ENCODE measurements at places on chromosomes 5 and 9.

DNA sequence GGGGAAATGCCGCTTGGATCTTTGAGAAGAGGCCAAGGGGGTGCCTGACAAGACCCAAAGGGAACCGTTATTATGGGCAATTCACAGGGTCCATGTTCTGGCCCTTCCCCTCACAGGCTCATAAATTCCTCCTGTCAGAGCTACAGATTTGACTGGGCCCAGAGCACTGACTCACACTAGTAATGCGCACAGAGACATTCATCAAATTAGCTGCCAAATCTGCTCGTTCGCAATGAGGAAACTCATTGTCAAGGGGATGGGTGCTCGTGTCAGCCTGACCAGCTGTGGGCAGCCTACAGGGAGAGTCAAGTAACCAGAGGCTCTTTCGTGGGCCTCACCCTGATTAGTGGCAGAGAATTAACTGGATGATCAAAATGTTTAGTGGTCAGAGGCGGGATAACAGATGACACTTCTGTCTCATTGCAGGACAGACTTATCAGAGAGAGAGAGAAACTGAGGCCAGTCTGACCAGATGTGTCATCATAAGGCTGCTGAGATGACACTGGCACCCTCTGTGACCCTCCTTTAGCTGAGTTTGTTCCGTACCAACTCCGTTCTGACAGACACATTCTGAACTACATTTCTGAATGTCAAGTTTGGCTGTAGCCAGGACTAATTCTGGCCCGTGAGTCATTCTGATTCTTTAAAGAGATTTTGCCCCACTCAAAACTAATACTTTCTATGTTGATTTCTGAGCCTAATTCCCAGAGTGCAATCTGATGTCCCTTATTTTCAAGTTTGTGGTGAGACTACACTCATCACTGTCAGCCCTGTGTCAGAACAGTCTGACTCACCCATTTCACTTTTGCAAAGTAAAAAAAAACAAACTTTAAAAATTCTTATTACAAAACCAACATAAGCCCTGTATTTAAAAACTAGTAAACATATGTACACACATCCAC, 377.1 kb downstream of the ACTL7B start:
- no peak for DNase-seq

DNA sequence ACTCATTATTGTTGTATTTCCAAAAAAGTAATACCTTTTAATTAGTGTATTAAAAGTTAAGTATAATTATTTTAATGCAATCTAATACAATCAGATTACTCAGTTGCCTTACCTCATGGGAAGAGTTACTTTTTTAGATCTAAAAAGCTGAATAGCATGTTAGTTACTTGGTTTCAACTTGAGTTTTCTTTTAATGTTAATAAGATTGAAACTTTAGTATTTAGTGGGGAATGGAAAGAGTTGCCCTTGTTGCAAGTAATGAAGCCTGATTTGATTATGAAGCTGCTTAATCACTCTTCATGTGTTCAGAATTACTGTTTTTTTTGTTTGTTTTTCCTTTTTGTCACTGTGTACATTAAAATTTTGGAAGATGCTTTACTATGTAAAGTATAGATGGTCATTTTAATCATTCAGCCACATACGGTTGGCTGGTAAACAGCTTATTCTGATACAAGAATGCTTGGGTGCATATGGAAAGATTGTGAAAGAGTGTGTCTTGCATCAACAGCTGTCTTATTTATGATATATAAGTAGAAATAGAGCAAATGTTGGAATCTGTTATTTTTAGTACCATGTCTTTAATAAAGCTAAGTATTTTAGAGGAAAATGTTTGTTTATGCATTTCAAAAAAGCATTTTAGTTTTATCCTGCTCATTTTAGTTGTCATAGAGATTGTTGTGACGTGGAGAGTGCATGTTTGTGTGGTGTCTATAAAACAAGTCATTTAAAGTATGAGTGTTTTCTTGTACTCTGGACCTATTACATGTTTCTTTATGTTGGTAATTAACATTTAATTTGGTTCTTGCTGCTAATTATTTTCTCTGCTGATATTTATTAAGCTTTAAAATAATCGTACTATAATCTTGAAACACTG, 36.4 kb downstream of the SREK1 start:
- no peak for DNase-seq

DNA sequence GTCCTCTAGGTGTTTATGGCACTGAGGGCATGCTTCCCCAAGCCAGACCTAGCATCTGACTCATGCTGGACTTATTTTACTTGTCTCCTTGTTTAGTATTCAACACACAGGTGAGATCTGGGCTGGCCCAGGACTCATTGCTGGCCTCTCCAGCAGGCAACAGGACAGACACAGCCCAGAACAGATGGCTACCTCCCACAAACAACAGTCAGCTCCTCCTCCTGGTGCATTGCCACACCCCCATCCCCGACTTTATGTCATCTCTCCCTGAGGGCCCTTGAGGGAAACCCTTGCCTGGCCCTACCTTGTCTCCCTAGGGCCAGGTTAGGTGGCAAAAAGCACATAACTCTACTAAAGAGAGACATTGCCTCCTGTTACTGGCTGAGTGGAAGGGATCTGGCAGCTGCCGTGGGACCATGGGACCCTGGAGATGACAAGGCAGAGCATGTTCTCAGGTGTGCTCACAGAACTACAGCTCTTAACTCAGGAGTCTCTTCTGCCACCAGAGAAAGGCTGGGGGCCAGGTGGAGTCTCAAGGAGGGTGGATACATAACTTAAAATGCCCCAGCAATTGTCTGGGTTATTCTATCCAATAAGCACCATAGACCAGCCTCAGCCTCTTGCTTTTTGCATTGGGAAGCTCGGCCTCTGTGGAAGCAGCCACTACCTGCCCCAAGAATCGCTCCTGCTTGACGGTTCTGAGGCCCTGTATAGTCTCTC, 2.3 kb downstream of the ACSL6 start:
- no peak for DNase-seq

GRCh38 chr9:17609312-17610005, 30.6 kb downstream of the SH3GL2 start:
- no peak for DNase-seq

All from activated CD4-positive, alpha-beta T cell treated with anti-CD3 and anti-CD28 coated beads, Interleukin-2, amount 10 ng/mL, durations not matched to agents 24 days and 14 days (primary cell).